Hippocampal formation (tissue), 2 donors: ENCODE measurements at places on chromosomes 11 and 22.

GRCh38 chr11:59833602-59834001, 11.7 kb downstream of the CBLIF start:
- no peak for DNase-seq

GRCh38 chr11:82539669-82540068, 194.0 kb downstream of the FAM181B start:
- DNase-seq = no peak

DNA sequence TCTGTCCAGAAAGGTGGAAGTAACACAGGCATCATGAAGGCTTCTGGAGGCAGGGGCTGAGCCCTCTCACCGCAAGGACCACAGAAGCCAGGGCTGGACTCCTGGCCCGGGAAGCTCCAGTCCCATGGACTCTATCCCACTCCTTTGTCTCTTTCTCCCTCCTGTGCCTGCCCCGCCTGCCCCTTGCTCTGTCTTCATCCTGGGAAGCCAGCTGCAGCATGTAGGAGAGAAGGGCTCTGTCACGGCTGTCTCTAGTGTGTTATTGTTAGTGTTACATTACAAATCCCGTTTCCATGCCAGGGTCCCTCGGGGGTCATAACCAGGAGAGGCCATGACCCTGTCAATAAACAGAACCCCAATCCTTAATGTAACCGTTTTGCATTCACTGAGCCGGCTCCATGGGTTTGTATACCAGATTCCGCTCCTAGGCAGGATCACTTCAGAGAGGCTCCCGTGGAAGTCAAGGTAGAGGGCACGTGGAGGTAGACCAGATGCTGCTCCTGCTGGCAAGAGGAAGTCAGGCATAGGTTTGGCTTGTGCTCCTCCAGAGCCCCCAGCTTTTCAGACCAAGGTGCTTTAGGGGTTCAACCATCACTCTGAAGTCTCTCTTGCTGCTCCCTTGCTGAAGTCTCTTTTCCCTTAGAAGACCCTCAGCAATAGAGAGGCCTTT, 293.2 kb downstream of the ETS1 start:
- DNase-seq = no peak

GRCh38 chr11:116835042-116835772, 2.2 kb downstream of the APOA1 start:
- DNase-seq = no peak

DNA sequence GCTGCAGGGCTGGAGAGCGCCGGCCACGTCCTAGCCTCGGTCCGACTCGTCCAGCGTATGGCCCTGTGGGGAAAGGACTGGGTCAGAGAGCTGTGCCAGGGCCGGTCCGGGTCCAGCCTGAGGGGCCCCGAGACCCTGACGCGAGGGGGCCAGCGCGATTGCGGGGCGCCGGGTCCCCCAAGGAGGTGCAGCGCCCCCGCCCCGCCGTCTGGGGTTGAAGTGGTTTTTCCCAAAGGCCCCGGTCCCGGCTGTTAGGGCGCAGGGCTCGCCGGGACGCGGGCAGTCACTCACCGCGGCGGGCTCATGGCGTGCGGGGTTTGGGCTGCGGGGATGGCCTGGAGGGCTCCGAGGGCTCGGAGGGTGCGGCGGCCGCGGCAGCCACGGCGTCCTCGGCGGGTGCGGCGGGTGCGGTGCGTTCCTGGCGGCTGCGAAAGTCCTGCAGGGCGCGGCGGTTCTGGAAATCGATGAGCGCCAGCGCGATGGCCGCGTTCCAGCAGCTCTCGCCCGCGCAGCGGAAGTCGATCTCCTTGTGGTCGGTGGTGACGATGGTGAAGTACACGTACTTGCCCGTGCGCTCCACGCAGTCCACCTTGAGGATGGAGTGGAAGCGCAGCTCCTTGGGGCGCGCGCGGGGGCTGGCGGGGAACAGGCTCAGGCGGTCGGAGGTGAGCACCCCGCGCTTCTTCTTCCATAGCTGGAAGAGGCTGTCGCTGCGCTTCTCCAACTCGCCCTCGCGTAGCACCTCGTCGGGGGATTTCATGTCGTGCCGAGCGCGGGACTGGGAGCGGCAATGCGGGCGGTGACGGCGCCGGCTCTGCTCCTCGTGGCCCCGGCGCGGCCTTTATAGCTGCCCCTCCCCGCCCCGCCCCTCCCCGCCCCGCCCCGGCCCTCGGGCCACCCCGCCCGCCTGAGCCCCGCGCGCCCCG, at the start of gene PHLDA2:
Gene PHLDA2 (minus strand): TSS at position 816 of the 926 bp plus-strand sequence. CDS start 56 bp downstream, at position 760.
- DNase-seq = no peak

GRCh38 chr11:66477263-66478201, 2.7 kb upstream of the DPP3 start:
- no peak for DNase-seq

DNA sequence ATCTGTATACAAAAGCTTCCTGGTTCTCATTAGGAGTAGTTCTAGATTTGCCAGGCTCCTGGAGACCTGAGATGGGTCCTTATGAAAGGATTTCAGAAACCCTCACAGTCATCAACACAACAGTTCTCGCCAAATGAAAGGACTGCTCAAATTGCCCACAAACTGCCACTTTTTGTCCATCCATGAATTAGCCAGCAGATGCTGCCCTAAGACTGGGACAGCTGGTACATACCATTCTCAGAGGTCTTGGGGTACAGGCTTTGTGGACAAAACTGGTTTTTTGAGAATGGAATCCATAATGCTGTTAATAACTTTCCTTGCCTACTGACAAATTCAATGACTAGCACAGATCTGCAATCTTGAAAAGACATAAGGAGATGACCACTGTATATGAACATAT, 23.4 kb upstream of the BDNF start:
- DNase-seq = no peak

GRCh38 chr11:69512136-69512535, 30.7 kb downstream of the LINC01488 start:
- DNase-seq = no peak

GRCh38 chr11:115500547-115501501, 3.4 kb downstream of the CADM1 start:
- peak; percentile 98 for DNase-seq

GRCh38 chr11:134535029-134536025, 123.3 kb upstream of the B3GAT1 start:
- DNase-seq = no peak

GRCh38 chr22:38080850-38081635, 2.9 kb downstream of the SLC16A8 start:
- DNase-seq = no peak

DNA sequence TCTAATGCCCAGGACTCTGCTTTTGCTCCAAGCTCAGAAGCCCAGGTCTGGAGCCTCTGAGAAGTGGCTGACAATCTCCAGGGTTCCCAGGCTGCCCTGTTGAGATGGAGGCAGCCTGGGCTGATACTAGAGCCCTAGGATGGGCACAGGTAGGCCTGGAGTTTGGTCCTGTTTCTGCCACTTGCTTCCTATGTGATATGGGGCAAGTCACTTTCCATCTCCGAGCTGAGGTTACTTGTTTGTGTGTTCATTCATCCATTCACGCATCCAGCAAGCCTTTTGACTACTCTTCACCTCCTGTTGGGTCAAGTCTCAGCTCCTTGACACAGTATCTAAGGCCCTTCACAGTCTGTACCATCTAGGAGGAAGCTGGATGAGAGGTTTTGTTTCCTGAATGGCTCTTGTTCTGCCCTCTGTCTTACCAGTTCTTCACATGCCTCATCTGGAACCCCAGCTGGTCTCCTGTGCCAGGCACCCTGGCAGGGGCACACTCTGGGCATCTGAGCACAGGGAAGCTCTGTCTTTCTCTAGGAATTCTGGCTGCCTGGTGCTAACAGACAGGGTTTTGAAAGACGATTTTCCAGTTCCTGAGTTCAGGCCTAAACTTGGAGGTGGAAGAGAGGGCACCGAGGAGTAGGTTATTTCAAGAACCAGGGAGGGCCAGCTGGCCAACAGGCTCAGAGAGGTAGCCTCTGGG, 53.2 kb upstream of the AMPD3 start:
- no peak for DNase-seq

DNA sequence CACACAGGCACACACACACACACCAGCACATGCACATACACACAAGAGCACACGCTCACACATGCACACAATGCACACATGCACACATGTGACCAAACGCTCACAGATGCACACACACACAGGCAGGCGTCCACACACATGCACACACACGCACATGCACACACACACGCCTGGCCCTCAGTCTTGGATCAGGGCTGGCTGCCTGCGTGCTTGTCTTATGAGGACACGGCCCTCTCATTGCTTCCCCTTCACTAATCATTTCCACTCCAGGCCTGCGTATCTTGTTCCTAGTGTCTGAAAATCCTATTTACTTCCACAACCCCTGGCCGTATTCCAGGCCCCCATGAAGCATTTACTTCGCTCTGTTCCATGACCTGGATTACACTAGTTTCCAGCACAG, 740.5 kb downstream of the BRD1 start:
- DNase-seq = no peak

DNA sequence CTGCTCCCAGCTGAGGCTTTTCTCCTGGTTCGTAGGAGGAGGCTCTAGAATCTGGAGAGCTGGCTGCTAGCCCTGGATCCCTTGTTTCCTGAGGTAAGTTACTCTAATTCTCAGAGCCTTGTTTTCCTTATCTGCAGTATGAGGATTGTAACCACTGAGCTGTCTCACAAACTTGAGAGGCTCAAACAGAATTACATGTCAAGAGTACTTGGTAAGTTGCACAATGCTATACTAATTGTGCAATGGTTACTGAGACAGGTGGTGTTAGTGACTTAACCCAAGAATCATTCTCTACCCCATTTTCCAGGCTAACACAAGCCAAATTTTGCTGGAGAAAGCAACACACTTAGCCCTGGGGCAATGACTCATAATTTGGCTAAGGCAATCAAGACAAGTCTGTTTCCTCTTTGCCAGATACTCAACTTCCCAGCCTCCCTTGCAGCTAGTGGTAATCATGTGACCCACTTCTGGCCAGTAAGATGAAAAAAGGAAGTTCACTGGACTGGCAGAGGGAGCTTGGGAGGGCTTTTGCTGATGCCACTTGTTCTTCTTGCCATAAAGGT, 348.0 kb downstream of the TENM4 start:
- no peak for DNase-seq

DNA sequence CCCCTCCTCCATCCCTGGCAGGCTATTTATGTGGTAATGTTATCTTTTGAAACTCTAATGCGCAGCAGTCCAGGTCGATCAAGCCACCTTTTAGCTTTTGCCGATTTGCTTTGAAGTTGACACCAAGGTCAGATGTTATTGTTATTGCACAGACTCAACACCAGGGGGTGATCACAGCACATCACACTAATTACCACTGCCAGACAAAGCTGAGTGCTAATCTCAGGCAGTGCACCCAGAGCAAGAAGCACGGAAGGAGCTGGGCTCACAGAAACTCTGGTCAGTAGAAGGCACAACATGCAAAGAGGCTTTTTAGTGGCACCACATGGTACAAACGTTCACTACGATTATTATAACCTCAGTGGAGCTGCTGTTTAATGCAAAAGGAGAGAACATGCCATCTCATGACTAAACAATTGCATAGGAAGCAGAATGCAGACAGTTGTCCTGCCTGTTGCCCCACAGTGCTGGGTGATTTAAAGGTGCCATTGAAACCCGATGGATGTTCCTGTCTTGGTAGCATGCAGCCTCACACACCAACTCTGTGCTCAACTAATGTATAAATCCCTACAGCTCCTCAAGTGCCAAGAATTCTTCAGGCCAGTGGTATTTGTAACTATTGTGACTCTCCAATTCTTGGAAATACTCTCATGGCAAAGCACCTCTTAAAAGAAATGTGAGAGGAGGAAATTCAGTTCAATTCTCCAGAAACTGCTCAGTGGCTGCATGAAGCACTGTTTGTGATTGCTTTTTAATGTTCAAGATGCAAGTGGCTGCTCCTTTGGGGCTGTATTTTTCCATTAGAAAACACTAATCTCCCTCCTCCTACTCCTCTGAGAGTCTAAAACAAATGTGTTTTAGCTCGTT, 353.9 kb upstream of the DDI1 start:
- peak; percentile 60 for DNase-seq

DNA sequence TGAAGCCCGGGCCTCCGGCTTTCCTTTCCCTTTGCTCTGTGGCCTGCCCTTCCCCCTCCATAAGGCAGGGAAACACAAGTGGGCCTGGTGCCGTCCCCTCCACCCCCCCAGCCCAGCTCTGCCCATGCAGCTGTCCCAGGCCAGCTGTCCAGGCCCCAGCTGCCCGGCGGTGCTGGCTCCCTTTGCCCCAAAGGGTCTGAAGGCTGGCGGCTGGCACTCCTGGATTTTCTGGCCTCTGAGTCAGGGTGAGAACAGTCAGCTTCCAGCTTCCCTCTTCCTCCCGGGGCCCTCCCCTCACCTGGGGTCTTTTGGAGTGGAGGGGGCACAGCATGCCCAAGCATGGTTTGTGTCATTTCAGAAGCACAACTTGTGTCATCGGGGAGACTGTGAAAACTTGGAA, 27.8 kb downstream of the CD82 start:
- DNase-seq = peak; percentile 86

DNA sequence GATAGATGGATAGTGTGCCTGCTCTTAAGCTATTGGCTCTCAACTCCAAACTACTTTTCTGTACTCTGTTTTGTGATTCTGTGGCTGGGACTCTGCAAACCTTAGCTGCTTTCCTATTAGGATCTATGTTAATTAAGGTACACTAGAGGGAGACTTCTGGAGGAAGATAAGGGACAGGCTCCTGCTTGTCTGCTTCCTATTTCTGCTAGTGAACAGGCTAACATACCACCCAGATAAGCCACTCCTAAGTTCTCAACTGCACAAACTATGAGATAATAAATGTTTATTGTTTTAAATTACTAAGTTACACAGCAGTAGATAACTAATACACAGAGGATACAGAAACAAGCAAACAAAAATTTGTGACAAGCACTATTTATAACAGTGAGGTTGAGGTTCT, 10.2 kb upstream of the NXPE2 start:
- no peak for DNase-seq

DNA sequence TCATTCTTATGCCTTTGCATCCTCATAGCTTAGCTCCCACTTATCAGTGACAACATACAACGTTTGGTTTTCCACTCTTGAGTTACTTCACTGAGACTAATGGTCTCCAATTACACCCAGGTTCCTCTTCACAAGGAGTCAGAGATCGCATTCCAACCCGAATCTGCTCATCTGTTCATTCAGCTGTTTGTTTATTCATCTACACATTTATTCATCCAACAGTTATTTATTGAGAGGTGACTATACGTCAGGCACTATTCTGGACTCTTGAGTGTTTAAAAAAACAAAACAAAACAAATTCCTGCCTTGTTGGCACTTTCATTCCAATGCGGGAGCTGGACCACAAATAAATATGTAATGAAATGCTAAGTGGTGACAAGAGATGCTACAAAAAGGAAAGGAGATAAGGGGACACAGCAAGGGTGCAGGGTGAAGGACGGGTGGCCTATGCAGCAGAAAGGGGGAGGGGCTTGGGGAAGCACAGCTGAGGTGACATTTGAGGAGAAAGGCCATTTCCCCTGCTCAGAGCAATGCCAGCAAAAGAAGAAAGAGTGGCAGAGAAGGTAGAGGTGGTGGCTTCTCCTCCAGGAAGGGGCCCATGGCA, 393.8 kb upstream of the SYN3 start:
- no peak for DNase-seq
